ENCODE measurements at places on chromosomes 2 and 18.

DNA sequence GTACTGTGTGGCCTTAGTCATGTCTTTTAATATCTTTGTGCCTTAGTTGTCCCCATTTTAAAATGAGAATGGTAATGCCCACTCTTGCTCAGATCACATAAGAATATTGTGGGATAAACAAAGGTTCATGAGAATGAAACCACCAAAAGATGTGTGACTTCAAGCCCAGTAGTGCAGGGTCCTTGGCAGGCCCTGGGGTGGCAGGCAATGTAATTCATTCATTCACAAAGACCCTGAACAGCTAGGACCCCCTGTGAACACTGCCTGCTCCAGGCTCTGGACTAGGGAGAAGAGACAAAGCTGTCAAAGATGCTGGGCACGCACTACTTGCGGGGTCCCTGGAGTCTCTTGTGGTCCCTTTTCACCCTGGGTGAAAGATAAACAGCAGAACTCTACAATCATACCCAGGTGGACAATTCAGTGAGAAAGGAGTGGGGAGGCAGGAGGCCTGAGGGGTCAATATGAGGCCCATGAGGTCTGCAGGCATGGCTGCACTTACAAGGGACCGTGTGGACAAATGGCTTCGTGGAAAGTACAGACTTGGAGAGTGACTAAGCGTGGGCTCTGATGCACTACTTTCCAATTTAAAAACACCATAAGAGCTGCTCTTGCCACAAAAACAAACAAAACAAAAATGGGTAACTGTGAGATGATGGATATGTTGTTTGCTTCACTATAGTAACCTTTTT lies 136.1 kb downstream of the SMAD7 start:
- DNase-seq = no peak

- peak; percentile 19 for DNase-seq
Measured at GRCh38 chr18:54023471-54023870, 201.0 kb downstream of the MBD2 start.

DNA sequence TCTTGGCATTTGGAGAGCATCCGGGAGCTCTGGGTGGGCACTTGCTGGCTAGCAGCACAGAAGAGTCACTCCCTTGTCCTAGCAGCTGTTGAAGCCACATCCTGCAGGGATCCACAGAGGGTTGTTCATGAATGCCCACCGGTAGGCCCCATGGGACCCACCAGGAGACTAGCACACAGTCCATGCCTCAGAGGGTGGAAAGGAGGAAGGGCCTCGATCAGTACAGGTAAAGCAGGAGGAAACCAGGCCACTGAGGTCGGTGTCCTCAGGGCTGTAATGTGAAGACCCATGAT lies 205.8 kb downstream of the SEPTIN10 start:
- DNase-seq = no peak

- no peak for DNase-seq
Measured at GRCh38 chr2:156279446-156280150, 52.9 kb downstream of the NR4A2 start.

DNA sequence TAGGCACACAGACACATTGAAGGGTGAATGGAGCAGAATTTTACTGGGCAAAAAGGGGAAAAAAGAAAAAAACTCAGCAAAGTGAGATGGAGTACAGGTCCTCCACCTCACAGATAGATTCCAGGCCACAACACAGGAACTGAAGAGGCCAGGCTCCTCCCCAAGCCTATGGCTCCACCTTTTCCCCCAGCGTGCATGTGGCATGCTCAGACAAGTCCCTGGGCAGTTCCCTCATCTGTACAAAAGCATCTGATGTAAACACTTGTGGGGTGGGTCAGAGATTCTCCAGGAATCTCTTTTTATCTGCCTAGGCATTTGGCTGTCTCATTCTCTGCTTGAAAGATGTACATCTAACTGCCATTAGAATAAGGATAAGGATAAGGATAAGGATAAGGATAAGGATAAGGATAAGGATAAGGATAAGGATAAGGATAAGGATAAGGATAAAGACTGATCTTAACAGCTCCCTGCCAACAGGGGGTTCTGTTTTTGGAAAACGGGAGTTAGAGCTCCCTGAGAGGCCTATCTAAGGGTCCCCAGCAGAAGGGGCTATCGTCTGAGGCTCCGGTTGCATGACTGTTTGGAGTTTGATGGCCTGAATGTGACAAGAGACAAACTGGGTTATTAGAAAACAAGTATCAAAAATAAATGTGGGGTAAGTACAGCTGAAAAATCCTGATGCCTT lies 17.2 kb upstream of the ASXL3 start:
- no peak for DNase-seq

- peak; percentile 99 for DNase-seq
Measured at GRCh38 chr2:238285653-238286082, 2.7 kb downstream of the PER2 start.

DNA sequence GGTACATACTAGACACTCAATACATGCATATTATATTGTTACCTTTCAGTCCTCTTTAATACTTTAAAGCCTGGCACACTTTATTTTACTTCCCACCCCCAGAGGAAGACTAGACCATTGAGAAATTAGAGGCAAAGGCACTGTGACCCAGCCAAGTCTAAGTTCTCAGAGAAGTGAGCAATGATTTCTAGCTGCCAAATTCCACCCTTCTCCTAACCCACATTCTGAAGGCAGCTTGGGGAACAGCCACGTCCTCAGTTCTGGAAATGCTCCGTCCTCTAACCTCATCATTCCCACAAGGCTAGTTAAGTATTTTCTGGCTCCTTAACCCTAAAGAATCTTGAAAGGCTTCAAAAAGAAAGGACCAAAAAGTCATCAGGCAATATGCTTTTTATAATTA lies 86.6 kb downstream of the COL5A2 start:
- peak; percentile 47 for DNase-seq

- no peak for DNase-seq
Measured at GRCh38 chr2:43879261-43879660, 40.5 kb downstream of the ABCG8 start.

DNA sequence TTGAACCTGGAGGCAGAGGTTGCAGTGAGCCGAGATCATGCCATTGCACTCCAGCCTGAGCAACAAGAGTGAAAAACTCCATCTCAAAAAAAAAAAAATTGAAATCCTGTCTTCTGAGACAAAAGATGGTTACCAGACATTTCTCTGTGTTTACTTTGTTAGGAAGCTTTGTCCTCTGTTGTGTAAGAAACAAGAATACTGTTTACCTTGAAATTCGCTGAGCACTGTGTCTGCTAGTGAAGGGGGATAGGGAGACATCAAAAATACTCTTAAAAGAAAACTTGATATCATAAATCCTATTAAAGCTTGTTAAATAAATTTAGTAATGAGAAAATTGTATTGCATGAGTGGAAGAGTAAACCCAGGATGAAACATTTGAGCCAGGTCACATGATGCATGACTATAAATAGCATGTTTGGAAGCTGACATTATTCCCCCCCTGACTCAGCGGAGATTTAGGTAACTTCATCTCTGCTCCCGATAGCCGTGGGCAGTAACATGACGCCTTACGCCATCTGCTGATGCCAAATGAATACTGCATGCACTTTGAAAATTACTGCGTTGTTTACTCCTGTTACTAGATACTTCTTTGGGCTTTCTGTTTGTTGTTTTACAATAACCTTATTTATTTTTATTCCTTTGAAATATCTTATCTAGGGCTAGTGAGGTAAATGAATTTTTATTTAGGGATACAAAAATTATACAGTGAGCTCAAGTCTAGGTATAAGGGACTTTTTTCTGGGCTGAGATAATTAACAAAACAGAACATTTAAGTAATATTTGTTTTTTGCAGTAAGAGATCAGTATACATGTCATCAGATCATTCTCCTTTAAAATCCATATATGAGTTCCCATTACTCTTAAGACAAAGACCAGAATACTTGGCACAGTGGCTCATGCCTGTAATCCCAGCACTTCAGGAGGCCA lies 134.9 kb downstream of the MAP3K20 start:
- peak; percentile 68 for DNase-seq

DNA sequence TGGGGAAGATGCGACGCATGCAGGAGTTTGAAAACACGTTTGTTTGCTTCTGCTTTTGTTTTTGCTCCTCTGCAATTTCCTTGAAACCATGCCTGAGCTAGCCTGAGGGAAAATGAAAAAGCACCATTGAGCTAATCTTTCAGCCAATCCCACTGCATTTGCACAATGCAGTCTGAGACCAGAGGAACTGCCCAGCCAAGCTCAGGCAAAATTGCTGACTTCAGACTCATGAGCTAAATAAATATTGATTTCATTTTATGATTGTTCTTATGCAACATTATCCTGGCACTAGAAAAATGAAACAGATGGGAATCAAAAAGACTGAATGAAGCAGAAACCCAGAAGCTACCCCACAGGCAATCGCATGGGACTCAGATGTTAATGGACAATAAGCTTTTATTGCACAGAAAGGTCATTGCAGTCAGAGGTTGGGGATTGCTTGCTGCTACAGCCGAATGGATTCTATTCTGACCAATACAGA lies 37.0 kb downstream of the TPRKB start:
- no peak for DNase-seq

- no peak for DNase-seq
Measured at GRCh38 chr2:178426388-178426787, 24.6 kb downstream of the PRKRA start.

DNA sequence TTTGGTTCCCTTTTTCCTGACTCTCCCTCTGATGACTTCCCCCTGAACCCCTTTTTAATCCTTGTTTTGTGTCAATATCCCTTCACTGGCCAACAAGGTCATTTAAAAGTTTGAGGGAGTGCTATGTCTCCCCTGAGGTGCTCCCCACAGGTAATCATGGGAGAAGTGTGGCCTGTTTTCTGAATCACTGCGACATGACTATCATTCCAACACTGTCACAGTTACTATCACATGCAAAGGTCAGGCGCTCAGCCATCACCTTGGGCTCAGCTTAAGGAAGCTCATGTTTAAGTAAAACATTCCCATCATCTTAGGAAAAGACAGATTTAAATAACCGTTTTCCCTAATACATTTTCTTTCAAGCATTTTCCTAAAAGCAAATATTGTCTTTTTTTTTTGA lies 20.9 kb upstream of the ACAA2 start:
- no peak for DNase-seq

GRCh38 chr2:133774654-133775015 lies 206.4 kb upstream of the NCKAP5 start:
- no peak for DNase-seq

- peak; percentile 59 for DNase-seq
Measured at GRCh38 chr2:67854103-67854743, 208.6 kb downstream of the C1D start.

DNA sequence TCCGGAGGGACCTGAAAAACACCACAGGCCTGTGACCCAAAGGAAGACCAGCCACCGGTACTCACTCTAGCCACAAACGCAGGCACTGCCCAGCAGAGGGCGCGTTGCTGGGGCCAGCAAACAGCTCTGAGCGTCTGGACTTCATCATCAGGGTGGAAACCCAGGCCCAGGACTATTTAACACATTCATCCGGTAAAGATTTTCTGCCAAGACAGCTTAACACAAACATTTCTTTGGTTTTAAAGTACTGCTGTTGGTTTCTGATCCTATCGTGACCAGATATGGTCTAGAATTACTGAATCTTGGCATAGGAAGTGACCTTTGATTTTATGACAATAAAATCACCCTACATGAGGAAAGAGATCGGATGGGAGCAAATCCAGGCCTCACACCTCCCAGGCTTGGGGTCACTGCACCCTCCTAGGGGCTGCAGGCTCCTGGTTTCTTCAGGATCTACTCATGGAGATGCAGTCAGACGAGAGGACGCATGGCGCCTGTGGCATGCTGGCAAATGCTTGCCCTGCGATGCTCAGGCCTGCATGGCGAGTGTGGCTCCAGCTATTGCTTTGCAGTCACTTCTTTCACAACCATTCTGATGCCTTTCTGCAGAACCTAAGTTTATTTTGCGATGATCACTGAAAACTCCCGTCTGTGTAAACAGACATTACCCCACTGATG lies 130.4 kb downstream of the COL4A4 start:
- DNase-seq = no peak

GRCh38 chr2:175234153-175234552 lies 52.6 kb upstream of the ATP5MC3 start:
- DNase-seq = no peak

DNA sequence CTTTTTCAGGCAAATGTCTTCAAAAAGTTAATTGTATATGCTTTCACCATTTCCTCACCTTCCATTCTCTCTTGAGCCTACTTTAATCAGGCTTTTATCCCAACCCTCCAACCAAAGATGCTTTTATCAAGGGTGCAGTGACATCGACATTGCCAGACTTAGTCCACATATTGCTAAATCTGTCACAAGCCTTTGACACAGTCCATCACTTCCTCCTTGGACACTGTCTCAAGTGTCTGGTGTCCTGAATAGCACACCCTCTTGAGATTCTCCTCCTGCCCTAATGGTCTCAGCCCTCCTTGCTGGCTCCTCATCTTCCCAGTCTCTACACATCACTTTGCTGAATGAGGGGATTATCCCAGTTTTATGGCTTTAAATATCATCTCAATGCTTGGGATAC lies 147.5 kb upstream of the SLC39A10 start:
- DNase-seq = no peak

DNA sequence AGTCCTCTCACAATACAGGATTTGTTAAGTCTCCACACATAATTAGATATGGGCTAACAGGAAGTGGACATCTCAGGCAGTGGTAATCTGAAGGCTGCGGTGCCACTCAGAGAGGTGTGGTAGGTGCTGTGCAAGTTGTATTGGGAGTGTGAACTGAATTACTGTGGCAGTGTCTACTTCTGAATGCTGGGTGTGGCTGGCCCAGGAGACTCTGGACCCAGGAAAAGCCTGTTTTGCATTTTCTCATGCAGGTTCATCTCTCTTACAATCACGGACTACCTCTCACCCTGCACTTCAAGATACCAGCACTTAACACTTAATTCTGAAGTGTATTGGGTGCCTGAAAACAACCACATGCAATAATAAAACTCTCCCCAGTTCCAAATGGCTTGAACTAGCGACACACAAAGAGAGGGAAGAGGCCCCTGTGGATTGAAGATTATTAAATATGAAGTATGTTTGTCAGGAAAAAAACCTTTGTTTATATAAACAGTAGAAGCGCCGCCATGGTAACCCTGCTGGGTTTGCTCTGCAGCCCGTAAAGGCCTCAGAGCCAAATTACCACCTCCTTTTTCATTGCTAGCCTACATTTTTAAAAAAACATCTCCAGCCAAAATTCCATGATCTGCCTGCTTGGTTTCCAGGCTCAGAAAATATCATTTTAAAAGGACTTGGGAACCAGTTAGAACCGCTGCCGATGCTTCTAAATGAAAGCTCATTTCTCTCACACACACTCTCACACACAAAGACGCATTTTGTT lies 77.5 kb downstream of the GFPT1 start:
- DNase-seq = no peak

DNA sequence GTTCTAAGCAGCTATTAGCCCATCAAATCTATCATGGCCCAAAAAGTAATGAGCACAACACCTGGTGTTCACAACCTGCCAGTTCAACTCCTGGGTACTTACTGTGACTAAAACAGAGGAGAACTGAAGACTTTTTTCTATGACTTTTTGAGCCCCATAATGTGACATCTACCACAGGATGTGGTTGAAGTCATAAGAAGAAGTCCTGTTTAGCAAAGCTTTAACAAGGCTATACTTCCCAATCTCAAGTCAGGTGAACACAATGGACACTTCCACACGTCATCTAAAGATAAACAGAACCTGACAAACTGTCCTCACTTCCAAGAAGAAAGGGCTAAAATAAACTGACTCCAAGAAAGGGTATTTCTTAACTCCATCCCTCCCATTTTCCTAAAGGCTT lies 138.8 kb downstream of the ATAD2B start:
- no peak for DNase-seq

Data from BJ (cell line).